ENCODE measurements at places on chromosomes 12 and 14. TPM values are rescaled to one million over a fixed set of nuclear protein-coding genes. Genes with fewer than 3 reads are reported as not detected.

The B3GNT4 gene
- total RNA-seq = 0.63 TPM

The CCDC198 gene
- 4.0 TPM for total RNA-seq

The OR4Q2 gene
- total RNA-seq = not detected

The ALG10 gene
- 5.0 TPM for total RNA-seq

The TAS2R10 gene
- total RNA-seq = not detected

The FGD6 gene
- 18.7 TPM for total RNA-seq

The SUSD6 gene
- 6.3 TPM for total RNA-seq

The BCL2L2 gene
- 19.7 TPM for total RNA-seq

The GDF3 gene
- total RNA-seq = not detected

The FAM90A1 gene
- 0.07 TPM for total RNA-seq

All from A549 treated with CpdA at 1 μM for 4 hours (cell line).